Body of pancreas (tissue), 4 donors: ENCODE measurements at places on chromosomes 3 and 15. TPM values are rescaled to one million over a fixed set of nuclear protein-coding genes. Genes with fewer than 3 reads are reported as not detected.

DNA sequence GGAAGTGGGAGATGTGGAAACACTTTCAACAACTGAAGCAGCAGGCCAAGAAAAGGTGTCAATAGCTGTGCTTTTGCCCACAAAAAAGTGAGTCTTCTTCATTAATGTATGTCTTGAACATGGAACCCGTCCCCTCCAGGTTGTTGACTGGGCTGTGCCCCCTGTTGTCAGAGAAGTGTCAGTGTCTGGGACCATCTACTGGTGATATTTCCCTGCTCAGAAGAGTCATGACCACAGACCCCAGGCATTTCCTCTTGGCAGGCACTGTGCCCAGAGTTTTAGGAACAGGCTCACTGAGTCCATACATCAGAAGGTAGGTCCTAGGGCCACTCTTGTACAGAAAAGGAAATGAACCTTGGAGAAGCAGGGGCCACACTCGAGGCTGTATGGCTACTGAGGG is 54.8 kb upstream of the LARS2 start:
- no peaks in the 10 kb centered on the region for H3K27me3 ChIP-seq
- H3K36me3 ChIP-seq: no peaks in the 10 kb centered on the region
- no peak for DNase-seq
- no peaks in the 10 kb centered on the region for H3K4me1 ChIP-seq
- no peak overlapping the region for H3K4me3 ChIP-seq

DNA sequence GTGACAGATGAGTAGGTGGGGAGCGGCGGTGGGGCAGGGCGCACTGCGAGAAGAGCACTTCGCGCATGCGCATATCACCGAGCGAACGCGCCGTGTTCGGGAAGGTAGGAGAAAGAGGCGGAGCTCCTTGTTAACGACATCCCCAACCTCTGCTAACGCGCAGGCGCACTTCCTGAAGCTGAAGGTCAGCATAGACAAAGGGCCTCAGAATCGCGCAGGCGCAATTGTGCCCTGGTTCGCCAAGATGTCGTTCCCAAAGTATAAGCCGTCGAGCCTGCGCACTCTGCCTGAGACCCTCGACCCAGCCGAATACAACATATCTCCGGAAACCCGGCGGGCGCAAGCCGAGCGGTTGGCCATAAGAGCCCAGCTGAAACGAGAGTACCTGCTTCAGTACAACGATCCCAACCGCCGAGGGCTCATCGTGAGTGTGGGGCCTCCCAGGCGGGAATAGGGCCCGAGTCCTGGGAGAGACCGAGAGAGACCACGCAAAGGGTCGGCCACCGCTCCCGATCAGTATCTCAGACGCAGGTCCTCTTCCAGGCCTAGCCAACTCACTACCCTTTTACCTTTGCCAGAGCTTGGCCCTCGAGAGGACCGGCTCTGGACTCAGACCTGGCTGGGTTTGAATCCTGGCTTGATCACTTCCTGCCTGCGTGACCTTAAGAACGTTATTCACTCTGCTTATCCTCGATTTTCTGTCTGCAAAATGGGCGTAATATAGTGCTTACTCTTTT is at the start of gene NDUFB4:
TSS of gene NDUFB4 (plus strand) at position 221 of the 737 bp plus-strand sequence. CDS start at position 245, 24 bp downstream.
- H3K4me3 ChIP-seq: peak within 1 kb of the TSS; percentile 61
- H3K27ac ChIP-seq: peak within 1 kb of the TSS; percentile 93
- no peaks in the 10 kb centered on the region for H3K27me3 ChIP-seq

- no peaks in the 10 kb centered on the region for H3K36me3 ChIP-seq
- peaks cover 5% of the 10 kb centered on the region for H3K4me1 ChIP-seq
- peak; percentile 41 for DNase-seq
- H3K27ac ChIP-seq: no peak overlapping the region
- no peak overlapping the region for H3K4me3 ChIP-seq
- no peaks in the 10 kb centered on the region for H3K27me3 ChIP-seq
Measured at GRCh38 chr3:85560088-85560785, 601.4 kb downstream of the CADM2 start.

GRCh38 chr3:94179059-94179458 is 116.2 kb downstream of the NSUN3 start:
- no peak for DNase-seq
- no peaks in the 10 kb centered on the region for H3K4me1 ChIP-seq
- H3K27ac ChIP-seq: no peak overlapping the region
- H3K27me3 ChIP-seq: no peaks in the 10 kb centered on the region

DNA sequence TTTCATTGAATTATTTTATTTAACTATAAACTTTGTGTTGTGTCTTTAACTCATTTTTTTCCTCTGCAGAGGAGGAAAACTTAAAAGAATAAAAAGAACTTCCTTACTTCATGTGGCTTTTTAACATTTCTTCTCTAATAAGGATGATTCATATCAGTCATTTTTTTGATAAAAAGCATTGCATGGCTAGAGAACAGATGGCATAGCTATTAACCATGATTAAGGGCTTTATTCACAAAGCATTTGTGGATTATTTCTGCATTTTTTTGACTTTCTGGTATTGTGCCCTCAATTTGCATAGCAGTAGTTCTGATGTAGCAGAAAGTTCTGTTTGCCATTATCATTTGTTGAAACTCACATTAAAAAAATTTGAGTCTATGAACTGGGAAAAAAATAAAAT is 540.8 kb downstream of the SI start:
- no peak overlapping the region for H3K4me3 ChIP-seq
- H3K4me1 ChIP-seq: no peaks in the 10 kb centered on the region
- no peaks in the 10 kb centered on the region for H3K27me3 ChIP-seq
- no peaks in the 10 kb centered on the region for H3K36me3 ChIP-seq
- no peak for DNase-seq

- no peaks in the 10 kb centered on the region for H3K27me3 ChIP-seq
- H3K27ac ChIP-seq: peak overlapping the region; percentile 49
- no peak for DNase-seq
- H3K4me3 ChIP-seq: no peak overlapping the region
- H3K36me3 ChIP-seq: no peaks in the 10 kb centered on the region
- peaks cover 13% of the 10 kb centered on the region for H3K4me1 ChIP-seq
Measured at GRCh38 chr15:101193806-101194545, 57.9 kb downstream of the CHSY1 start.

DNA sequence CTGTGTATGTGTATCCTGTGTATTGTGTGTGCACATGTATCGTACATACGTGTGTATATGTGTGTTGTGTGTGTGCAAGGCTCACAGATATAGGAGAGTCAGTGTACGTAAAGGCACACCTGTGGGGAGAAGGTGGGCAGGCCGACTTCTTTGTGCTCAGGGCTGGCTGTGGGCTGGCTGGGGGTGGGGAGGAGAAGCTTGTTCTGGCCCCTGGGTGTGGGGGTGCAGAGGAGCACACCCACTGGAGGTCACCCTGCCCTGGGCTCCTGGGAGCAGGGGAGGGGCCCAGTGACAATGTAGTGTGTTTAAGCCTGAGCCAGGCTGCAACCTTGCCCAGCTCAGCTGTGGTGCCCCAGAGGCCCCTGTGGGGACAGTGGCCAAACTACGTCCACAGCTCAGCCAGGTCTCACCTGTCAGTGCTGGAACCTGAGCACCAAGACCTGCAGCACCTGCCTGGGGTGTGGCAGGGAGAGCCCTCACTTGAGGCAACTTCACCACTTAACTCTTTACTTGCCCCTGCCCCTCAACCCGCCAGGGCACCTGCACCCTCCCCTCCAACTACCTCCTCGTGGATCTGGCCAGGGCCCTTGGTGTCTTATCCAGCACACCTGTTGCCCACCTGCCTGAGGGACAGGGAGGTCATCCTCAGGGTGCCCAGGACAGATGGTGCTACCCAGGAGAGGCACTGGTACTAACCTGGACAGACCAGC is 2.6 kb upstream of the HHATL start:
- no peaks in the 10 kb centered on the region for H3K4me1 ChIP-seq
- no peak overlapping the region for H3K4me3 ChIP-seq

GRCh38 chr15:91338766-91339165 is 238.7 kb downstream of the SV2B start:
- H3K36me3 ChIP-seq: no peaks in the 10 kb centered on the region
- no peaks in the 10 kb centered on the region for H3K4me1 ChIP-seq
- H3K27ac ChIP-seq: no peak overlapping the region
- no peaks in the 10 kb centered on the region for H3K27me3 ChIP-seq

GRCh38 chr3:119559441-119559963 is at the start of gene CD80:
Gene CD80 (minus strand): TSS chr3:119559614. CDS start chr3:119557728, 1,886 bp downstream.
- H3K36me3 ChIP-seq: no peaks in the 10 kb centered on the region
- no peaks in the 10 kb centered on the region for H3K27me3 ChIP-seq
- H3K4me1 ChIP-seq: no peaks in the 10 kb centered on the region
- no peak within 1 kb of the TSS for H3K27ac ChIP-seq

DNA sequence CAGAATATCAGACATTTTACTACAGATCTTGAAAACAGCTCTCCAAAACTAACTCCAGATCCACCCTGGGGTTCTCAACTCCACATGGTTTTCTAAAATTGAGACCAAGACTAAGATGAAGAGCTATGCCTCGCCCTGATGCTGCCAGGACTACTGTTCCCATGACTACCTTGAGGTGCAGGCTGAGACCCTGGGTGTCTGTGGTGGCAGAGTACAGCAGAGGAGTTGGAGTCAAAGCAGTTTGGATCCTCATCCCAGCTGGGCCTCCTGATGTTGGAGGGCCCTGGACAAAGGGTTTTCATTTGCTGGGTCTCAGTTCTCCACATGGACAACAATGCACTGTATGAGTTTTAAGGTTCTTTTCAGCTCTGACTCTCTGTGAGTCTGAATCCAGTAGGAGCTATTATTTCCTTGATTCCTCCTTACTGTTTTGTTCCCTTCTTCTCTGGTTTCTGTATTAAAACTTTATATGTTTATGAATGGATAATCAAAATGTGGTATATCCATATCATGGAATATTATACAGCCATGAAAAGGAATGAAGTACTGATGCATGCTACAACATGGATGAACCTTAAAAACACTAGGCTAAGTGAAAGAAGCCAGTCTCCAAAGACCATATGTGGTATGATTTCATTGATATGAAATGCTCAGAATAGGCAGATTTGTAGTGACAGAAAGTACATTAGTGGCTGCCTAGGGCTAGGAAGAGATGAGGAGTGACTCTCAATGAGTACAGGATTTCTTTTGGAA is 93.0 kb downstream of the CPN2 start:
- no peaks in the 10 kb centered on the region for H3K36me3 ChIP-seq
- peaks cover 4% of the 10 kb centered on the region for H3K4me1 ChIP-seq
- no peak overlapping the region for H3K27ac ChIP-seq
- no peaks in the 10 kb centered on the region for H3K27me3 ChIP-seq

DNA sequence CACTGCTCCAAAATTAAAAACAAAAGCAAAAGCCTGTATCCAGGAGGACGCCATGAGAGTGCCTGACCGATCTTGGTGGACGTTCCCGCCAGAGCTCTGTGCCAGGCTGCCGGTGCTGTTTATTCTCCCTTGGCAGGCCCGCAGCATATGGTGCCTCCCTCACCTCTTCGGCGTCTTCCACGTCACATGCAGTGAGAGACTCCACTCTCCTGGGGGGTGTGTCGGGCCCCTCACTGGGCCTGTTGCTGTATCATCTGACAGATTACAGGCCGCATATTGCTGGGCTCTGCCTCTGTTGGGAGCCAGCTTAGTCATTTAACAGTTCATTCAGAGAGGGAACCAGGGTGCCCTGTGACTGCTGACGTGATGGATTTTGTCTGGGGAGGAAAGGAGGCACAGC is 86.4 kb upstream of the ARRDC4 start:
- H3K4me3 ChIP-seq: no peak overlapping the region
- H3K36me3 ChIP-seq: no peaks in the 10 kb centered on the region
- no peaks in the 10 kb centered on the region for H3K4me1 ChIP-seq
- no peak overlapping the region for H3K27ac ChIP-seq

GRCh38 chr3:14907043-14907966 is 40.1 kb upstream of the NR2C2 start:
- H3K27ac ChIP-seq: no peak overlapping the region
- no peaks in the 10 kb centered on the region for H3K27me3 ChIP-seq
- no peak overlapping the region for H3K4me3 ChIP-seq
- no peaks in the 10 kb centered on the region for H3K36me3 ChIP-seq

DNA sequence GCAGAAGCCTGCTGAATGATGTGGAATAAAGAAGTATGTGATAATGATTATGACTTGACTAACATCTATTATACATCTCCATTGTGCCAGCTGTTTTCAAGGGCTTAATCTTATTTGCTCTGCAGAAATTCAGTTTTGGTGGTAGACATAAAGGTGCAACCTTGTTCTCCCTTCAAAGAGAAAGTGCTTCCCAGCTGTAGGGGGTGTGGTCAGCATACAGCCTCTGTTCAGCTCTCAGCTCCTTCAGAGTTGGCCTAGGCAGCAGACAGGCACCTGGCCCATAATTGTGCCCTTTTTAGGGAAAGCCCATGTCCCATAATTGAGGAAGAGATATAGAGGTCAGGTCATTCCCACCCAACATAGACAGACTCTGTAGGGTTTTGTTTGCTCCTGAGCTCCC is 104.3 kb upstream of the EOMES start:
- no peaks in the 10 kb centered on the region for H3K36me3 ChIP-seq
- no peaks in the 10 kb centered on the region for H3K27me3 ChIP-seq
- H3K4me3 ChIP-seq: no peak overlapping the region
- DNase-seq: no peak
- H3K27ac ChIP-seq: no peak overlapping the region

DNA sequence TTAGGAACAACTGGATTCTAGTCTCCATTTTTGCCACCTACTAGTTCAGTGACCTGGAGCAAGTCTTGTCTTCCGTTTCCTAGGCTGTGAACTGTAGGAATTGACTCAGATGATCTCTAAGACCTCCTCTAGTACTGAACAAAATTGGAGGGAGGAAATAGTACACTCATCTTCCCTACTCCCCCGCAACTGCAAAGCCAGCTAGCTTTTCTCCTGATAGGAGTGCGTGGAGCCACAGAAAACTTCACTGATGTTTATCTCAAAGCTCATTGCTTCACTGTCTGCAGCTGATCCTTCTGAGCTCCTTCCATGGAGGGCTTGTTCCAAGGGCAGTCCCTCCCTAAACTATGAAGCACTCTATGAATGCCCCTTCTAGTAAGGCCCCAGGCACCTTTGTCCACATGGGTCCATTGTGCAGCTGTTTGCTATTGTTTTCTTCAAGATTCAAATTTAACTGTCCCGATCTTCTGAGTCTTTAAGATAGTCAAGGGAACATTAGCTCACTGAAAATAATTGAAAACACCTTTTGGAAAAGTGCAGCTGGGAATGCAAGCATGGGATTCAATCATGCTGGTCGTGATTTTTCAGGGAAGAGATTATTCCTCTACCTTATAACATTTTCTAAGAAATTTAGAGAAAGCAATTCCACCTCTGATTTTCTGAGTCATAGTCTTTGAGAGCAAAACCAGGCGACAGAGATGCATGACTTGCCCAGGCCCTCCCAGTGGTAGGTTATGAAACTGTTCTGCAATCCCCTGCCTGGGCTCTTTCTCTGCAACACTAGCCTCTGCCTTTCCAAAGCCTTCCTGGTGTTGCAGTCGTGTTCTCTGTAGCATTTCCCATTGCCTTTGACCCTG is 24.3 kb downstream of the FILIP1L start:
- no peaks in the 10 kb centered on the region for H3K36me3 ChIP-seq
- no peak for DNase-seq
- H3K4me3 ChIP-seq: no peak overlapping the region
- no peak overlapping the region for H3K27ac ChIP-seq
- no peaks in the 10 kb centered on the region for H3K27me3 ChIP-seq

- no peak overlapping the region for H3K4me3 ChIP-seq
- DNase-seq: peak; percentile 71
- H3K27me3 ChIP-seq: no peaks in the 10 kb centered on the region
- H3K27ac ChIP-seq: peak overlapping the region; percentile 19
- no peaks in the 10 kb centered on the region for H3K4me1 ChIP-seq
Measured at GRCh38 chr15:40776537-40777141, 6.9 kb downstream of the C15orf62 start.

VEPH1 gene
- 15.0 TPM for total RNA-seq

ENTPD3 gene
- 12.2 TPM for total RNA-seq

MITF gene
- 12.2 TPM for total RNA-seq

CLDN16 gene
- total RNA-seq: not detected

ZIC1 gene
- not detected for total RNA-seq

ECE2 gene
- 18.8 TPM for total RNA-seq

ATP13A4 gene
- total RNA-seq: 14.3 TPM

ZPLD1 gene
- total RNA-seq: 0.26 TPM

IMP3 gene
- total RNA-seq: 43.1 TPM
